ENCODE measurements at places on chromosomes 6 and 20. TPM values are rescaled to one million over a fixed set of nuclear protein-coding genes. Genes with fewer than 3 reads are reported as not detected.

- DNase-seq: peak; percentile 64
Observed at GRCh38 chr6:12957321-12958051, 240.9 kb downstream of the PHACTR1 start.

NR2E1 gene
- total RNA-seq: 9.8 TPM

- no peak for DNase-seq
Observed at GRCh38 chr20:3313683-3314065, 74.7 kb upstream of the SLC4A11 start.

DNA sequence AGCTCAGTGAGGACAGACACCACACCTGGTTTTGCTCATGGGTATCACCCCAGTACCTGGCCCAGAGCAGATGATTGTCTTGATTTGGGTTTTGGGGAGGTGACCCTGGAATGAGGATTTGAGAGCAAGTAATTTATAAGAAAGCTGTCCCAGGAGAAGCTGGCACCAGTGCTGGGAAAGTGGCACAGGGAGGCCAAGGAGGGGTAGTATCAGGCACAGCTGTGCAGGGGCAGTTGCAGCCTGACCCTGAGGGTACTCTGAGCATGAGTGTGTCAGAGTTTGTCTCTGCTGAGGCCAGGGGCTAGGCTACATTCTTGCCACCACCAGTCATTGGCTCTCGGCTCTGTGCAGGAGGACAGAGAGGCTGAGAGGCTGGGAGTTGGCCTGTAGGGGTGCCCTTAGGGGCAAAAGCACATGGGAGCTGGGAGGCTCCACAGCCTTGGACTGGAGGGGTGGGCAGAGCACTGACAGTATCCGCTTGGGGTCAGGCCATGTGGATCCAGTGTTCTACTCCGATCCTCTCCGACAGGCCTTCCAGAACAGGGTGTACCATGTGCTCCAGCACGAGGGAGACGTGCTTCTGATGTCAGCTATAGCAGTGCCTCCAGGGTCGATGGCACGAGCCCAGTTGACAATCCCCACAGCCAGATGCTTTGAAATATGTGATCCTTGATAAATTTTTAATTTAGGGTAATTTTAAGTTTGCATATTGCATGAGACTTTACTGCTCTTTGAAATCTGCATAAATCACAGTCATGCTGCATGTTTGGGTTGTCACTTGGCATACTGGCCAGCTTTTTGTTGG lies 121.3 kb downstream of the PHACTR3 start:
- DNase-seq: no peak

DNA sequence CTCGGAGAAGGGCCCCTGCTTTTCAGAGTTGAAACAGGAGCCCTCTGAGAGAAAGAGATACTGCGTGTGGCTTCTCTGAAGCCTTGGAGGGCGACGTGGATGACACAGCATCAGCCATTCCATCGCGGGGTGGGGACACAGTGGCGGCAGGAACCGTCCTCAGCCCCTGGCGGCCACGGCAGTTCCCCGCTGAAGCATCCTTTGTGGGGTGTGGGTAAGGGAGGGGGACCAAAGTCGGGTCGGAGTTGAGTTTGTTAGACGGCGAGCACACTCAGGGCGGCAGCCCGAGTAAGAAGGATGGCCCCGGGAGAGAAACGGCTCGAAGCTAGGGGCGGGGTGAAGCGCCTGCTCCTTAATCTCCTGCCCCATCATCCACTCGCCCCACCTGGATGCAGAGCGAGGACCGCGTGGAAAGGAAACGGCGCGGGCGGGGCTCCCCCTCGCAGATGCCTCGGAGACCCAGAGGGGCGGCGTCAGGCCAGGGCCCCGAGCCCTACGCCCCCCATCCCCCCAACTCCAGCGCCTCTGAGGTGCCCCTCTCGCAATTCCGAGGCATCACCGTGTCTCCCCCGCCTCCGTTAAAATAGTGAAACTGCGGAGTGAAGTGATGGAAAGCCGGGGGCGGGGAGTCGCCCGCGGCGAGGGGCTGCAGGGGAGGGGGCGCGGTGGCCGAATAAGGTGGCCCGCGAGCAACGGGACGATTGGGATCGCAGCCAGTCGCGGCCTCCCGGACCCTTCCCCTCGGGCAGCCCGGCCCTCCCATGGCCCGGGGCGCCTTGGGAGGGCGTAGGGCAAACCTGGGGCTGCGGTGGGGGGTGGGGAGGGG lies 796 bp upstream of the RREB1 start:
- DNase-seq: no peak

C4A gene
- total RNA-seq: 8.6 TPM

RPS6KA2 gene
- total RNA-seq: 18.4 TPM

DNA sequence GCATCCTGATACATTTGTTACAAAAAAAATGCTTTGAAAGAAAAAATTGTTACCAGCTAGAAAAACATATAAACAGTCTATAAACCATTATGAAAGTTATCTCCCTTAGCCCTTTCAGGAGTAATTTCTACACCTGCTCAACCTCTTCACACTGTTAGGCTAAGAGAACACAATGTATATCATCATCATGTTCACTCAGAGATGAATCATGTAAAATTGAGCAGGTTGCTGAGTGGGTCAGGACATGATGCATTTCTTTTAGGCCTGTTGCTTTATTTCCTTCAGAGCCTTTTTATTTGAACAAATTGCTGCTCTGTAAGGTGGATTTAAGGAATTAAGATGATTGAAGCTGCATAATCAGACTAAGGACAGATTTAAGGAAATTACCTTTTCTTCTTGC lies 531.3 kb upstream of the MAN1A1 start:
- DNase-seq: no peak

GRCh38 chr6:107075951-107076381 lies 39.3 kb downstream of the BEND3 start:
- peak; percentile 41 for DNase-seq

- DNase-seq: no peak
Observed at GRCh38 chr6:166643891-166644590, 17.0 kb upstream of the RPS6KA2 start.

KIF25 gene
- not detected for total RNA-seq

STMND1 gene
- total RNA-seq: not detected

MAK gene
- 0.16 TPM for total RNA-seq

DNA sequence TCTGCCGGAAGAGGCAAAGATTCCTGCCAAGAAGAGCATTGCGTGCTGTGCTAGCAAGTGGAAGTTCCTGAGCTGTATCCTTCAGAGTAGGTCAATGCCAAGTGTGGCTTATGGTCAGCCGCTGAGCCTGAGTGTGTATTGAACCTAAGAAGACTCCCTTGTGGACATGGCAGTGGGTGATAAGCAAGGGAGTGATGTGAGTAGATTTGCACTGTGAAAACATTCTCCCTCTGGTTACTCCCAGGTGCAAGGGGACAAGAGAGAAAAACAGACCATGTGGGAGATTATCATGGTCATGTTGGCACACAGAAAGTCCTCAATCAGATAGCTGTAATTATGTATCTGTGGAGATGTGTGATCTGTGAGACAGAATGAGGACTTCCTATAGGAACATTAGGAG lies 6.1 kb upstream of the TMEM74B start:
- no peak for DNase-seq

DNA sequence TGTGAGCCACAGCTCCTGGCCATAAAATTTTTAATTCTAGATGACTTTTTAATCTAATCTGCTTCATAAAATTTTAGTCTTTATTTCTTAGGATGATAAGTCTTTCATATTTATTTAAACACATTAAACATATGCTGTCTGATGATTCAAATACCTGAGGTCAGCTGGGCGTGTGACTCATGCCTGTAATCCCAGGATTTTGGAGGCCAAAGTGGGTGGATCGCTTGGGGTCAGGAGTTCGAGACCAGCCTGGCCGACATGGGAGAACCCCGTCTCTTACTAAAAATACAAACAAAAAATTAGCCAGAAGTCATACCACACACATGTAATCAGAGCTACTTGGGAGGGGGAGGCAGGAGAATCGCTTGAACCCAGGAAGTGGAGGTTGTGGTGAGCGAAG lies 53.1 kb downstream of the RBM24 start:
- no peak for DNase-seq

TRAPPC3L gene
- total RNA-seq: not detected

DNA sequence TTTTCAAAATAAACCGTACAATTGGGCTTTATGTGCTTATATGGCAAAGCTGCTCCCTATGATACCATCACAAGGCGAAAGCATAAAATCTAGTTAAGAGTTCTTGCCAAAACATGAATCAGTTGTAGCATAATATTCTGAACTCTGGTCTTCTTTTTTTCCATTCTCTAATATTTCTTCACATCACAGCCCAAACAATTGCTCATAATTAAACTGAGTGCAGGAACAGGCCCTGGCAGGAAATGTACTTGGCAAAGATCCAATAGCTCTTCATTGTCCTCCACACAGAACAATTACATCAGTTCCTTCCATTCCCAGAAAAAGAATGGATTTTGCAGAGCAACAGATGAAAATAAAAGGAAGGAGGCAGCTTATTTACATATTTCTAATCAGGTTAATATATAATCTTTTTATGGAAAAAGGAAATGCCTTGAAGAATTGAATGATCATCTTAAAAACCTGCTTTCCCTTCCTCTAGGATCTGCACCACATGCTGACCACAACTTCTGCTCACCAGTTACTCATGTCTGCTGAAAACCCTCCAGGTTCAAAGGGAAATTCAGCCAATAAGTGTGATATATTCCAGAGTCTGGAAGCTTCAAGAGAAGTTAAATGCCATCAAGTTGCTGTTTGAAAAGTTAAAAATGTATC lies 123.3 kb upstream of the COL21A1 start:
- DNase-seq: no peak

- DNase-seq: no peak
Observed at GRCh38 chr6:133131621-133132465, 109.3 kb upstream of the EYA4 start.

- DNase-seq: no peak
Observed at GRCh38 chr6:157471077-157471686, 90.2 kb downstream of the ZDHHC14 start.

DNA sequence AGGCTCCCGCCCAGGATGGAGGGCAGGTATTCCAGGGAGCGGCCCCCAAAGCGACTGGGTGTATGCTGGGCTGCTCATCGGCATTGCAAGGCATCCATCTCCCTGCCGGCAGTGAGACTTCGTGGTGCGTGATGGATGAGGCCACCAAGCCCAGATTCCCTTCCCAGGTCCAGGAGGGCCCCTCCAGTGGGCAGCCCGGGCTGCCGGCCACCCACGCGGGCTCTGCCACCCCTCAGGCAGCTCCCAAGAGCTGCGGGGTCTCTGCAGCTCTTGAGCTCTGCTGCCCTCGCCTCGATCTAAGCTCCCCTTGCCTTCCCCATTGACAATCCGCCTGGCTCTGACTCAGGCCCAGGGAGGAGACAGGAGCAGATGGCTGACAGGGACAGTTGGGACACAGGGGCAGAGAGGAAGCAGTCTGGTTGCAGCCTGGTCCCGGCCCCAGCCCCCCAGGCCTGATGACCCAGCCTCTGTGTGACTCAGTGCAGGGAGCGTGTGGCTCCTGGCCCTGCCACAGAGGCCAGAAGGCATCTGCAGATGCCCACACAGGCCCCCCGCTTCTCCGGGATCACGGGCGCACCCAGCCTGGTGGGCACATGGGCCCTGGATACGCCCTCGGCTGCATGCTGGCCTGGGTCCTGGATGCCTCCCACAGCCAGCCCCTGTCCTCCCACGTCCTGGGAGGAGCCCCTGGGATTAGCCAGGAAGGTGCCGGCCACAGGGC lies 33.0 kb downstream of the SLCO4A1 start:
- no peak for DNase-seq

DNA sequence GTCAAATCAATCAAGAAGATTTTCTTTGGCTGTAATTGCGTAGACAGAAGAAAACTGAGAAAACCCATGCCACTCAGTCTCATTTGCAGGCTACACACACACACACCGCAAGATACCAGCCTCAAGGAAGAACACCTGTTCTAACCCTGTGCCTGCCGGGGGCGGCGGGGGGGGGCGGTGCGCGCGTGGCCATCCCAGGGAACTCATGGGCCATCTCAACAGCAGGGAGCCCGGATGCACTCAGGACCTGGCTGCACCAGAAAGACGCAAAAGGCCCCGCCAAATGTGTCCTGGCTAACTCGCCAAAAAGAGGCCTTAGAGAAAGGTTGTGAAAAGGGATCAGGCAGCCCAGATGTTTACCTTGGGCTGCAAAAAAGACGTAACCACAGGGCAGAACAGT lies 2.1 kb downstream of the B3GAT2 start:
- DNase-seq: peak; percentile 5

GRCh38 chr20:60295214-60295613 lies 337.0 kb downstream of the CDH26 start:
- DNase-seq: no peak

IRF4 gene
- 0.16 TPM for total RNA-seq

MAN1A1 gene
- total RNA-seq: 24.0 TPM

DNA sequence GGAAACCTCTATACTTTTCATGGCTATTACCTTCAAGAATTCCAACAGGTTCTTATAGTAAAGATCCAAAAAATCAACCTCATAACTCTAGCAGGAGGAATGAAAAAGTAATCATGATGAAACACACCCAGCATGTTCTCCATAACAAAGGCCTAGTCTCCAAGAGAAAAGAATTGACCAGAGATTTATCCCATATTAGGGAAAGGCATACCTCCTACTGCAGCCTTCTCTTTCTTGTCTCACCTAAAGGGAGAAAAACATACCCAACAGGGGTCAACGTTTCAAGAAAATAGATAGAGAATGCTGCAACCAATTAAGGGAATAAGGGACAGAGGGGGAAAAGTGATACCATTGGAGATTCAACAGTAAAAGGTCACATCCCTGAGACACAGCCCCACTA lies 262.5 kb downstream of the FRK start:
- no peak for DNase-seq

DNA sequence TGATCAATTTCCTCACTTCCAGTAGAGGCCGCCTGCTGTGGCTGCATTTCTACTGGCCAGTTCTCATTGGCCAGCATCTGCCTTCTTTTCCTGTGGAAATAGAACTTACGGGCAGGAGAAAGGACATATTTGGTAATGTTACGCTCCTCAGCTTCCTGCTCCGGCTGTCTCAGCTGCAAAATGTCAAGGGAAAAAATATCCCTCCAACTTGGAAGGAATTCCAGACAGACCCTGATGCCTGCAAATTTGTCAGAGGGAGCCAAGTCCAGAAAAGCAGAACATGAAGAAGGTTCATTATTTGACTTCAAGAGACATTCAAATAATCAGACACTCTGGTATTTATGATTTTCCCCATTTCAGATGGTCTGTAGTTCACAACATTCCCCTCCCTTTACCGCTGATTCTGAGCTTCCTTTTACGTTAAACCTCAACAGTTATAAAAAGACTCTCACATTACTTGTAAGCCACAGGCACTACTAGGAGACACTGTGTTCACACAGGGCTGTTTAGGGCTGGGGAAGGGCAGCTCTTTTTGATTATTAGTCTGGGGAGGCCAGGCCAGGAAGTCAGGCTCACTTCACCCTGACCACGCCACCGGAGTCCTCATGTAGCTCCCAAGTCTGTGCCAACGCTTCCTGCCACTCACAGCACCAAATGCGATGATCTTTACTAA lies 179.6 kb upstream of the CCN2 start:
- DNase-seq: no peak

GRCh38 chr20:60171313-60171712 lies 213.1 kb downstream of the CDH26 start:
- DNase-seq: no peak

C6orf118 gene
- total RNA-seq: 6.6 TPM

- DNase-seq: no peak
Observed at GRCh38 chr20:25257130-25257529, 9.2 kb downstream of the PYGB start.

- DNase-seq: no peak
Observed at GRCh38 chr6:153873541-153873940, 165.5 kb upstream of the OPRM1 start.
